ENCODE measurements at places on chromosomes 5 and 9. TPM values are rescaled to one million over a fixed set of nuclear protein-coding genes. Genes with fewer than 3 reads are reported as not detected.

DNA sequence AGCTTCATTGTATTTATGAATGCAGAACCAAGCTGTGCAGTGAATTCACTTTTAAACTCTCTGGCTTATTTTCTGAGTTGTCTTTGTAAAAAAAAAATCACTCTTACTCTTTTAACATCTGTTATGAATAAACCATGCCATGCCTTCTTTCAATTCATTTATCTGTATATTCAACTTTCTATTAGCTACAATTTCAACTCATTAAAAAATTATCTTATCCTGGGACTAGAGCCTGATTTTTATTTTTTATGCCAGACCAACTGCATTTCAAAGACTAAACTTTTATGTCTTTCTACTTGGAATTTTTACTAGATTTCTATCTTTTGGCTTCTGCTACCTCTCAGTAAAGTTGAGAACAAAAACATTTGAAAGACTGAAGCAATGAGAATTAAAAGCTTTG is 342.7 kb downstream of the DEPDC1B start:
- no peak for DNase-seq

GRCh38 chr9:123447934-123448646 is 92.1 kb downstream of the CRB2 start:
- DNase-seq = no peak

PHF24 gene
- not detected for total RNA-seq

PAEP gene
- not detected for total RNA-seq

AGXT2 gene
- not detected for total RNA-seq

Data from naive thymus-derived CD8-positive, alpha-beta T cell (primary cell).